GM20000 (cell line): ENCODE measurements at places on chromosomes 4 and X.

DNA sequence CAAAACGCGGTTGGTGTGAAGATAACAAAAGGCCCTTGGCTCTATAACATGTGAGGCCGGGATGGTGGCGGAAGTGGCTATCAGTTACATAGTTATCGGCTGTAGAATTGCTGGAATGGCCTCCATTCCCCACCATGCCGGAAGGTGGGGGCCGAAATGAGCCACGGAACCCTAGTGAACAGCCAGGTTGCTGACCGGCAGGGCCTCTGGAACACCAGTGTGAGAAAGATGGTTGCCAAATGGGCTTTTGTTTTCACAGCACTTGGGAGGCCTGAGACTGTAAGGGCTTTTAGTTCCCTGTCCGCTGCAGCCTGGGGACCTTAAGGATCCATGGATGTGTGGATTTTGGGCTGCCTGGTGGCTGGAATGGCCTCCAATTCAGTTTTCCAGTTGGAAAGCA is 23.3 kb upstream of the ARX start:
- no peak for DNase-seq

DNA sequence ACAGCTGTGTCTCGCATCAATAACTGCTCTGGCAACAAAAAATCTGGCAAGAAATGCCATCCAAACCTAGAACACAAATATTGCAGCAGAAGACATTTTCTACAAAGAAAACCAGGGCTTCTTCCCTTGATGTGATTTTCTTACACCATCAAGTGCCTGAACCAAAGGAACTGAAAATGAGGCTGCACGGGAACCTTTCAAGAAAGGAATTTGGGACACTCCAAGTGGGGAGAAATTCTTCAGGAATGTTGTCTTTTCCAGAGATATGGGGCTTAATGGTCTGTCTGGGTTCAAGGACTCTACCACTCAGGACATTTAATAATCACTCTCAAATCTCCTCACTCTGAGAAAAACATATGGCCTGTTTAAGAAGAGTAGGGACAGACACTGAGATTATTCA is 57.6 kb downstream of the PRDM5 start:
- DNase-seq = no peak

DNA sequence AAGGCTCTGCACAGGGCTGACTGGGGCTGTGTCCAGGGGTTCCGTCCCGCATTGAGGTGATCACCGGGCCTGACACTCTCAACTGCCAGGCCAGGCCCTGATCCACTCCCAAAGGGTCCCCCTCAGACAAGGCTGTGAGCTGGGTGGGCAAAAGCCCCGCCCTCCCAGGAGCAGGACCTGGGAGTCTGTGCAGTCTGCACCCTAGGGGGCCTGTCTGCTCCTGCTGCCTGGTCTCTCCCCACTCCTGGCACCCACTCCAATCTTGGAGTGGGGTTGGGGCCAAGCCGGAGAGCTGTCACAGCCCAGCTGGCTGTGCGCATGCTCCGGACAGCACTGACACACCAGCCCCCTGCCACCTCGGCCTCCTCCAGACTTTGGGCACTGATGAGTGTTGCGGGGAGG is 9.4 kb upstream of the SPP1 start:
- DNase-seq = no peak

- DNase-seq = no peak
Measured at GRCh38 chr4:179097741-179098140, 1655.5 kb upstream of the AGA start.

GRCh38 chr4:110543577-110543976 is 67.6 kb downstream of the ENPEP start:
- no peak for DNase-seq

- peak; percentile 31 for DNase-seq
Measured at GRCh38 chrX:107684956-107685385, 56.7 kb downstream of the PRPS1 start.

DNA sequence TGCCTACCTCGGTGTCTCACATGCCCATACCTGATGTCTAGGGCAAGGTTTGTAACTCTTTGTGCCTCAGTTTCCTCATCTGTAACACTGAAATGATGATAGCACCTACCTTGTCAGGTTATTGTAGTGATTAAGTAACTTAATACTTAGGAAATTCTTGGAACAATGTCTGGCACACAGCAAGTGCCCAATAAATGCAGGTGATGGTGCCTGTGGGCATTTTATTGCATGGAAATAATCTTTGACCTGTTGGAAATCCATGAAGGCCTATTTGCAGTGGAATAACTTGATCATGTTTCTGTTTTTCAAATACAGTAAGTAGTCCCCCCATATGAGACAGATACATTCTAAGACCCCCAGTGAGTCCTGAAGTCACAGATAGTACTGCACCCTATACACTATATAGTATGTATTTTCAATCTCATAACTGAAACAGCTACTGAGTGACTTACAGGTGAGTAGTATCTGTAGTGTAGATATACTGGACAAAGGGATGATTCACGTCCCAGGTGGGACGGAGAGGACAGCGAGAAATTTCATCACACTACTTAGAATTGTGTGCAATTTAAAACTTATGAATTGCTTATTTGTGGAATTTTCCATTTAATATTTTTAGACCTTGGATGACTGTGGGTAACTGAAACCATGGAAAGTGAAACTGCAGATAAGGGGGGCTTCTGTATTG is 42.1 kb downstream of the AFF1 start:
- no peak for DNase-seq

DNA sequence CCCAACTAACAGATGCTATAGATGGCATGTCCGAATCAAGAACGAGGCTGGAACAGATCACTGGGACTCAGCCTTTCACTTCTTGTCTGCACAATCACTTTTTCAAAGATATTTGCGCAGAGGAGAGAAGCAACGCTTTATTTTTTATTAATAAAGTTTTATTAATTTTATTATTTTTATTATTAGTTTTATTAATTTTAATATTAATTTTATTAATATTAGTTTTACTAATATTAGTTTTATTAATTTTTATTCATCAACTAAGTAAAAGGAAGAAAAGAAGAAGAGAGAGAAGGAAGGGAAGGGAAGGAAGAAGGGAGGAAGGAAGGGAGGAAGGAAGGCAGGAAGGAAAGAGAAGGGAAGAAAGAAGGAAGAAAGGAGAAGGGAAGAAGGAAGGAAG is 236.4 kb upstream of the HHIP start:
- DNase-seq = no peak

DNA sequence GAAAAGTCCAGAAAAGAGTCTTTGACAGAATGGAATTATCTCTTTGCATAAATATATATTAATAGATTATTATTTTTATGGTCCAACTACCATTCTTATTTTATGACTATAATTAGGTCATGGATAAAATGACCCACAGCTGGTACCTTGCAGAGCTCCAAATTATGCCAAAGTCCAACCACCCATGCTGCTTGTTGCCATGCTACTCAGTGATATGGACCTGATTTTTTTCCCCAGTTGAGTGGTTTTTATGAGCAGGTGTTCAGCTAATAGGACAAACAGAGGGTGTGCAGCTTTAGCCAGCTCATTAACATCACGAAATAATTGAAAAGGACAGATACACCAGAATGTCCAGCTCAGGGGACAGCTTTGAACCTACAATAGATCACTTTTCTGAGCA is 9.7 kb downstream of the HOPX start:
- DNase-seq = no peak

- peak; percentile 82 for DNase-seq
Measured at GRCh38 chr4:112515198-112516065, 548 bp downstream of the NEUROG2 start.
